ENCODE measurements at places on chromosomes 5 and 9. TPM values are rescaled to one million over a fixed set of nuclear protein-coding genes. Genes with fewer than 3 reads are reported as not detected.

Gene LRRC14B
- not detected for total RNA-seq

Gene GRM6
- not detected for total RNA-seq

Gene CFAP90
- 0.17 TPM for total RNA-seq

Gene FABP6
- not detected for total RNA-seq

Gene RAB24
- 33.4 TPM for total RNA-seq

Gene TMEM171
- total RNA-seq = 1.8 TPM

Gene C9
- total RNA-seq = not detected

Gene OLFM1
- 4.9 TPM for total RNA-seq

Gene HAPLN1
- 4.6 TPM for total RNA-seq

Gene NOP16
- 4.5 TPM for total RNA-seq

Gene INSL4
- not detected for total RNA-seq

Gene CARTPT
- not detected for total RNA-seq

Gene AMACR
- 18.6 TPM for total RNA-seq

Gene KCNV2
- not detected for total RNA-seq

Gene PCDHA13
- total RNA-seq = under 0.01 TPM

Gene PCDHA1
- not detected for total RNA-seq

Gene LCN12
- not detected for total RNA-seq

Gene SMIM33
- total RNA-seq = not detected

Gene SERF1A
- total RNA-seq = 4.1 TPM
